ENCODE measurements at places on chromosomes 3 and 15. TPM values are rescaled to one million over a fixed set of nuclear protein-coding genes. Genes with fewer than 3 reads are reported as not detected.

- DNase-seq: peak; percentile 84
Measured at GRCh38 chr3:127775398-127776109, 46.8 kb downstream of the MGLL start.

DNA sequence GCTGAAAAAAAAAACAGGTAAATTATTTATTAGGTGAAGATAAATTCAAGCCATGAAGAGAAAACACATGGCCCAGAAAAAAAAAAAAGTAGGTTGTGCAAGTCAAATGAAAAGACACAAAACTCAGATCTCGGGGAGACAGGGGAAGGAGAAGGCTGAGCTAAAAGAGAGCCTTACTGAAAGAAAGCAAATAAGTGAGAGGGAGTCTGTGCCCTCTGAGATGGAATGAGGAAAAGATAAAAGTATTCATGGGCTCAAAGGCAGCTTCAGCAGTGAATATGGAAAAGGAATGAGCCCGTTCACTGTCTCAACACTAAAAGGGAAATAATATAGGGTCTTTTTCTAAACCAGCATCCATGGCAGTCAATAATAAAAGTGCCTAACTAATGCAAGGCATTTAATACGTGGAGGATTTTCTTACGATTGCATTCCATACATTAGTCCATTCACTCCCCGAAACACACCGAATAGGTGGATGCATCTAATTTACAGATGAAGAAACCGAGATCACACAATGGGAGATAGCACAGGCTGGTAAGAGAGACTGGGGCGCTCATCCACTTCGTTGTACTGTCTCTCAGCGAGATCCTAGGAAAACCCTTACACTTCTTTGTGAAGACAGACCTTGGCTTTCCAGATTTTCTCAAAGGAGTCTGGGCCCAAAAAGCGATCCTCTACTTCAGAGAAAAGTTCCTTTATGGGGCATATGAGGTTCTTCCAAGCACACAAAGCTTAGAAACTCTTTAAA, 1.1 kb downstream of the TFDP2 start:
- peak; percentile 30 for DNase-seq

GRCh38 chr3:129313415-129313664, 34.7 kb downstream of the HMCES start:
- no peak for DNase-seq

DNA sequence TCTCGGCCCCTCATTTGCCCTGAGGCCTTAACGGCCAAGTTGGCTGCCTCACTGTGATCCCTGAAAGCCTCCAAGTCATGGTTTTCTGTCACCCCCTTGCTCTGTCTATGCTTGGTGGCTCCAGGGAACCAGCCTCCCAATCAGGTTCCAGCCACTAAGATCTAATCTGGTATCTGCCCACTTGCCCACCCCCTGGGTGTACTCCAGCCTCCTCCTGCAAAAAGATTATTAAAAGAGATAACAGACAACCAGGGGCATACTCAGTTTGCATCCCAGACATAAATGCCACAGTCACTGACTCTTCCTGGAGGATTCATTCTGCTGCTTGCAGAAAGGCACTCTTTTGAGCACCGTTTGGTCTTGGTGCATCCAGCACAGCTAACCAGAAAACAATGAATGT, 103.9 kb downstream of the NTRK3 start:
- DNase-seq: no peak

FOXB1 gene
- polyA plus RNA-seq: not detected

DNA sequence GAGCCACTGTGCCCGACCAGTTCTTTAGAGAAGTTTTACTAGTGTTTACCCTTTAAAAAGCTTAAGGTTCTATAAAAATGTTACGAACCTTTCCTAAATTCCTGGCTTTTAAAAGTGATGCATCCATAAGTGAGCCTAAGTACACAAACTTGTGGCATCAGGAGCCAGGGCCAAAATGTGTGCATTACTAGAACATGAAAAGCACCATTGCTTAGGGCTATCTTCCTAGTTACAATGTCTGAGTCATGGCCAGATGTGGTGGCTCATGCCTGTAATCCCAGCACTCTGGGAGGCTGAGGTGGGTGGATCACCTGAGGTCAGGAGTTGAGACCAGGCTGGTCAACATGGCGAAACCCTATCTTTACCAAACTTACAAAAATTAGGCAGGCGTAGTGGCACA, 39.9 kb downstream of the LEO1 start:
- DNase-seq: peak; percentile 71

CD86 gene
- not detected for polyA plus RNA-seq

DNA sequence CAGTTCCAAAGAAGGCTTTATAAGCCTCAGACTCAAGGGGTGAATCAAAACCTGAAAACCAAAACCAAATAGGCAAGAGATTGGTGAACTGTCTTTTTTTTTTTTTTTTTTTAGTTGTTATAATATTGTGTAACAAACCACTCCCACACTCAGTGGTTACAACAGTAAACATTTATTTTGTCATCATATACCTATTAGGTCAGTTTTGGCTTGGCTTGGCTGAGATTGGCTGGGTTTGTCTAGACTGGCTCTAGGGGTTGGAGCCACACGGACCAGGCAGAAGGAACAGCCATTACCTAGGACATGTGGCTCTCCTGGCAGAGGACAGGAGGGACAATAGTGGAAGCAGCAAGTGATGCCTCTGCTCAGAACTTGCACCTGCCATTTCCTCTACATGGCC, 26.4 kb upstream of the RYR3 start:
- DNase-seq: no peak

SMARCC1 gene
- polyA plus RNA-seq: 40.9 TPM

FSIP1 gene
- polyA plus RNA-seq: 2.8 TPM

DNA sequence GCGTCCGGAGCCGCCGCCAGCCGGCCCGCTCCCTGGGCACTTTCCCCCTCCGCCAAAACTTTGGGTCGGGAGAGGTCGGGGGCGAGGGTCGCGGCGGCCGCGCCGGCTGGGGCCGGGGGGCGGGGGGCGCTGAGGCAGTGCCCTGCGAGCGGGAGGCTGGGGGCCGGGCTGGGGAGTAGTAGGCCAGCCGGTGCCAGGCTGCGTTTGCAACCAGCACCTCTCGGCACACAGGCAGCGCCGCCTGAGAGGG, 452 bp downstream of the BBX start:
- no peak for DNase-seq

GRCh38 chr3:128243602-128244504, 90.6 kb downstream of the EEFSEC start:
- no peak for DNase-seq

PLA2G4B gene
- polyA plus RNA-seq: 1.1 TPM

GRCh38 chr3:38542401-38543298, 46.5 kb downstream of the EXOG start:
- DNase-seq: no peak

DNA sequence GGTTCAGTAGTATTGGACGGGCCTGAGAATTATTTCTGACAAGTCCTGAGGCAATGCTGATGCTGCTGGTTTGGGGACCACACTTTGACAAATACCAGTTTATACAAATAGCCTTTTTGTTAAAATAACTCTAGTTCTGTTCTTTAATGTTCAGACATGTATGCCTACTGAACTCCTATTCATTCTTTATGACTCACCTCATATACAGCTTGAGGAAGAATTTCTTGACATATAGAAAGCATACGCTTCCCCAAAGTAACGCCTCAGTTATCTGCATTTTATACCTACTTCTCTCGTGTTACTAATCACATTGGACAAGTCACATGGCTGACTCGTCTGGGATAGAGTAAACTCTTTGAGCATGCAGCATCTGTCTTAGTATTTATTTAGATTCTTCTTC, 145.4 kb upstream of the GOLIM4 start:
- no peak for DNase-seq

GRCh38 chr3:58724336-58724735, 57.8 kb upstream of the FAM3D start:
- no peak for DNase-seq

GRCh38 chr3:48429317-48429959, 448 bp downstream of the PLXNB1 start:
- DNase-seq: peak; percentile 64

RTP1 gene
- polyA plus RNA-seq: not detected

CPNE4 gene
- polyA plus RNA-seq: 0.95 TPM

DNA sequence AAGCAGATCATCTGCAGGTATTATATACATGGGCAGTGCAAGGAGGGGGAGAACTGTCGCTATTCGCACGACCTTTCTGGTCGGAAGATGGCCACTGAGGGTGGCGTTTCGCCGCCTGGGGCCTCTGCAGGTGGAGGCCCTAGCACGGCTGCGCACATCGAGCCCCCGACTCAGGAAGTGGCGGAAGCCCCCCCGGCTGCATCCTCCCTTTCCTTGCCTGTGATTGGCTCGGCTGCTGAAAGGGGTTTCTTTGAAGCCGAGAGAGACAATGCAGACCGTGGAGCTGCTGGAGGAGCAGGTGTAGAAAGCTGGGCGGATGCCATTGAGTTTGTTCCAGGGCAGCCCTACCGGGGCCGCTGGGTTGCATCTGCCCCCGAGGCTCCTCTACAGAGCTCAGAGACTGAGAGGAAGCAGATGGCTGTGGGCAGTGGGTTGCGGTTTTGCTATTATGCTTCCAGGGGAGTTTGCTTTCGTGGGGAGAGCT, 639 bp downstream of the MKRN3 start:
- no peak for DNase-seq
